ENCODE measurements at places on chromosomes 5 and 9. TPM values are rescaled to one million over a fixed set of nuclear protein-coding genes. Genes with fewer than 3 reads are reported as not detected.
A peak's percentile ranks its signal among the peaks of the same experiment; 100 is the strongest.

DNA sequence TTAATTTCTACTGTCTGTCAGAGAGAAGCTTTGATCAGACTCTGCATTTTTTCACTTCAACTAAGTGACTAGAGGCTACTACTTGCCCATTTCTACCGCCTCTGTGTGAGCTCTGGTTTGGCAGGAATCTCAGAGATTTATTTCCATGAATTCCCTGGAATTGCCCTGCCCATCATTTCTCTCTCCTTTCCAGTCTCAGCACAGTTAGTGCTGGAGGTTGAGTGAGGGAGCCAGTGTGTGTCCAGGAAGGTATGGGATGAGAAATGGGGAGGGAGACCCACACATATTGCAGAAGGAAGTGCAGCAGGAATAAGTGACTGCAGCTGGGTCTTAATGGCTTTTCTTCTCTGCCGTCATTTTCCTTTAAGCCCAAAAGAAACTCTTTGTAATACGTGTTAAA lies 443.1 kb upstream of the ZNF462 start:
- no peak overlapping the region for H3K4me3 ChIP-seq
- peaks cover 14% of the 10 kb centered on the region for H3K4me1 ChIP-seq
- no peaks in the 10 kb centered on the region for H3K36me3 ChIP-seq

DNA sequence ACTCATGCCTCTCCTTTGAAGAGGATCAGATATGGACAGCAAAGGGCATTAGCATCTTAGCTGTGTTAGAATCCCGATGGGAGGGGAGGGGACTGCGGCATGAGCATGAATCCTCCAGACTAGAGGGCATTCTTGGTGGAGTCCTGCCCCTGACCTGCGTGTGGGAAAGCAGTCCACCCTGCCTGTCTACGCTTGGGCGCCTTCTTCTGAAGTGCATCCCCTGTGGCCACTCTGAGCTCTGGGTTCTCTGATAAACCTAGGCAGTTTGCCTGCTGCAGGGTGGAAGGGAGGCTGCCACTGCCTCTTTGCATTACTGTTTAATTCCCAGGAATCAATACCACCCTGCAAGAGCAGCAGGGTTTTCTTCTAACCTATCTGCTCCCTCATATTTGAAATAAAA lies 169.3 kb downstream of the INSYN2B start:
- H3K36me3 ChIP-seq, result no peaks in the 10 kb centered on the region
- H3K27ac ChIP-seq, result no peak overlapping the region
- no peak for DNase-seq
- H3K4me3 ChIP-seq, result no peak overlapping the region
- peaks cover 52% of the 10 kb centered on the region for H3K4me1 ChIP-seq

DNA sequence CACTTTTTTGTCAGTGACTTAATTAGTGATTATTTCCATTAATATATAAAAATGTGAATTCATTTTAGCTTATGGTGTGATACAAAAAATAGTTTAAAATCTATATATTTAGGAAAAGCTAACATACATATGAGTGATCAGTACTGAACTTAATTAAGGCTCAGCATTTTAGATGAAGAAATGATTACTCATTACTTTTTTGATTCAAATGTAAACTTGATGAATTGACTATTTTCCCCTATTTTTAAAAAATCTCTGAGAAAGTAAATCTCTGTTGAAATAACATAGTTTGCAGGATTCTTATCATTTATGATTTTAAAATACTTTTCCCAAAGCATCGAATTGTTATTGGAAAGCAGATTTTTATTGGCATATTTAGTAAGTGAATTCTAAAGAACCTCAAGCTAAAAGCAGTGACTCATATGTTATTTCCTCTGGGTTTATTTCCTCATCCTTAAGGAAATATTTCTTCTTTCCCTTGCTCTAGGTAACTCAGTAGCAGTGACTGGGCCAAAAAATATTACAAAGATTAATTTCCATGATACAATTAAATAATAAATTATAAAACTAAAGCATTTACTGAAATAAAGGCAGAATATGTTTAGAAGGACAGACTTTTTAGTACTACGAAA lies 290.6 kb downstream of the FER start:
- no peak overlapping the region for H3K27ac ChIP-seq
- no peak for DNase-seq
- H3K4me1 ChIP-seq, result no peaks in the 10 kb centered on the region
- H3K4me3 ChIP-seq, result no peak overlapping the region
- H3K36me3 ChIP-seq, result no peaks in the 10 kb centered on the region

Gene EDIL3
- total RNA-seq, result 59.9 TPM

DNA sequence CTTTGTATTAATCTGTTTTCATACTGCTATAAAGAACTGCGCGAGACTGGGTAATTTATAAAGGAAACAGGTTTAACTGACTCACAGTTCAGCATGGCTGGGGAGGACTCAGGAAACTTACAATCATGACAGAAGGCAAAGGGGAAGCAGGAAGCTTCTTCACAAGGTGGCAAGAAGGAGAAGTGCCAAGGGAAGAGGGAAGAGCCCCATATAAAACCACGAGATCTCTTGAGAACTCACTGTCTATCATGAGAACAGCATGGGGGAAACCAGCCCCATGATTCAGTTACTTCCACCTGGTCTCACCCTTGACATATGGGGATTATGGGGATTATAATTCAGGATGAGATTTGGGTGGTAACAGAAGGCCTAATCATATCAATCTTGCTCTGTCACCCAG lies 60.9 kb upstream of the CHD1 start:
- no peak for DNase-seq
- no peaks in the 10 kb centered on the region for H3K27me3 ChIP-seq
- H3K4me1 ChIP-seq, result no peaks in the 10 kb centered on the region

GRCh38 chr5:82806513-82806912 lies 270.7 kb downstream of the TMEM167A start:
- no peaks in the 10 kb centered on the region for H3K36me3 ChIP-seq
- no peak overlapping the region for H3K4me3 ChIP-seq
- no peaks in the 10 kb centered on the region for H3K27me3 ChIP-seq
- no peak for DNase-seq
- H3K4me1 ChIP-seq, result peaks cover 10% of the 10 kb centered on the region

- H3K27ac ChIP-seq, result no peak overlapping the region
- 0 out of 2 replicates have a peak, but pooled peaks cover 16% of the 10 kb centered on the region for H3K36me3 ChIP-seq
- no peak for DNase-seq
- no peaks in the 10 kb centered on the region for H3K27me3 ChIP-seq
Observed at GRCh38 chr5:151662805-151663204, 23.9 kb downstream of the SPARC start.

Gene NIPAL4
- 0.27 TPM for total RNA-seq

- H3K36me3 ChIP-seq, result no peaks in the 10 kb centered on the region
- no peaks in the 10 kb centered on the region for H3K27me3 ChIP-seq
- no peak overlapping the region for H3K4me3 ChIP-seq
- H3K27ac ChIP-seq, result no peak overlapping the region
- H3K4me1 ChIP-seq, result peaks cover 9% of the 10 kb centered on the region
Observed at GRCh38 chr9:90871327-90871935, 69.8 kb downstream of the SYK start.

DNA sequence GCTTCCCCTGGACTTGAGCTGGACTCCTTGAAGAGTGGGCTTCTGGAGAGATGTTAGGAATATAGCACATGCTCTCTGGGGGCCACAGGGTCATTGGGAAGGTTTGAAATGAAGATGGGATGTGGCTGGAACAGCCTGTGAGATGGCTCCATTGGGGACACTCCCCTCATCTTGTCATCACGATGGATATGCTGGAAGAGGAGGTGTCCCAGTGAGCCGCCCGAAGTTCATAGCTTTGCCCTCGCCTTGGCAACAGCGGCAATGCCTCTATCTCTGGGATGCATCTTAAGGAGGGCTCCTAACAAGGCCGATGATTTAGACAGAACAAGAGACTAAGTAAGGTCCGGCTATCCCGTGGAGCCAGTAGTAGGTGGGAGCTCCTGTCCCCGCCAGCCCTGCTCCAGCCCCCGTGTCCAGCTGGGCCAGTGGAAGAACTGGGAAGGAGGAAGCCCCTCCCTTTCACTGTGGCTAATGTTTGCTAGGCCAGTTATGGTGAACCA lies 23.9 kb downstream of the AMBP start:
- H3K27ac ChIP-seq, result no peak overlapping the region
- H3K36me3 ChIP-seq, result no peaks in the 10 kb centered on the region
- H3K27me3 ChIP-seq, result no peaks in the 10 kb centered on the region
- no peak overlapping the region for H3K4me3 ChIP-seq
- H3K4me1 ChIP-seq, result no peaks in the 10 kb centered on the region

DNA sequence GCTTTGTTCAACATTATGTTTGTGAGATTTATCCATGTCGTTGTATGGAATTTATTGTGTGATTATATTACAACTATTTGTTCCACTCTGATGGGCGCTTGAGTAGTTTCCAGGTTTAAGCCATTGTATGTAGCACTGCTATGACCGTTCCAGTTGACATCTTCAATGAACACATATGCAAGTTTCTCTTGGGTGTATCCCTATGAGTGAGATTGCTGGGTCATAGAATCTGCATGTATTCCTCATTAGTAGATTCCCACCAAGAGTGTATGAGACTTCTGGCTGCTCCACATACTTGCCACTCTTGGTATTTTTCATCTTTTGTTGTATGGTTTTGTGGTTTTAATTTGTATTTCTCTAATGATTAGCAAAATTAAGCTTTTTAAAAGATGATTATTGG lies 22.9 kb downstream of the NUP214 start:
- no peak overlapping the region for H3K27ac ChIP-seq
- H3K27me3 ChIP-seq, result no peaks in the 10 kb centered on the region
- DNase-seq, result no peak

Gene ANKRD31
- 0.59 TPM for total RNA-seq

GRCh38 chr5:88674356-88675167 lies 208.4 kb downstream of the MEF2C start:
- no peaks in the 10 kb centered on the region for H3K36me3 ChIP-seq
- H3K4me1 ChIP-seq, result peaks cover 70% of the 10 kb centered on the region
- H3K27me3 ChIP-seq, result peaks cover 87% of the 10 kb centered on the region

DNA sequence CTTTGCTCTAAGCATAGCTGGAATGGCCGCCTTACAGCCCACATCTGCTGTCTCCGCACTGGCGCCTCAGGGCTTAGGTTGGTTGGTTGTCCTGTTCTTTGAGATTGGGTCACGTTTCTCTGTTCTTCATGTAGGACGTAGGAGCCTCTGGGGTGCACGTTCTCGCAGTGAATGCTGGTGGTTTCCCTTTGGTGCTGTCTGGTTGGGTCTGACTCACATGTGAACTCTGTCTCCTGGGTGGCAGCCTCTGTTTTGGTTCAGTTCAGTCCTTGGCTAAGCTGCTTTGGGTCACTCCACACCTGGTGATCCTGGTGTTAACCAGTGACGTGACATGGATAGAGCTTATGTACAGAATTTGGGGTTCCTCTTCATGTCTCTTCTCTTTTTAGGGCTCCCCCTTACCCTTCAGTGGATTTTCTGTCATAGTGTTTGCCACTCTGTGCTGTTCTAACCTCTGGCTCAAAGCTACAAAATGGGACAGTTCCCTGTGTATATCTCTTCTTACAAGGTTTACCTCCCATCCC lies 12.6 kb upstream of the LPCAT1 start:
- H3K27me3 ChIP-seq, result no peaks in the 10 kb centered on the region
- no peaks in the 10 kb centered on the region for H3K36me3 ChIP-seq
- DNase-seq, result no peak

DNA sequence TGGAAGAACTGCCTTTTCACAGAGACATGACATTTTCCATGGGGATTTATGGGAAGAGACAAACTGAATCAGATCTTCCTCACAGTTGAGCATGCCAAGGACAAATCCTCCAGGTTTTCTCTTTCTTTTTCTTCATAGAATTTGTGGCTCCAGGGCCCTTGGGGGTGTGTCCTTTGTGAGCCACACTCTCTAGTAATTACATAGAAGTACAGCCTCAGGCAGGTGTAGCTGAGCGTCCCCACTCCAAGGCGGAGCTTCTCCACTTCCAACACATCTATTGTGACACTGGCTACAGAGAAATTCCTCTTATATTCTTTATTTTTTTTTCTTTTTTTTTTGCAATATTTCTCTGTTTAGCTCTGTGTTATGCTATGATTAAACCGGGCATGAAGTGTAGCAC lies 420.5 kb upstream of the CD180 start:
- peaks cover 18% of the 10 kb centered on the region for H3K4me1 ChIP-seq
- no peak overlapping the region for H3K27ac ChIP-seq
- H3K4me3 ChIP-seq, result no peak overlapping the region
- H3K27me3 ChIP-seq, result no peaks in the 10 kb centered on the region

Gene PTGER4
- 4.4 TPM for total RNA-seq

GRCh38 chr5:42569953-42570548 lies 146.8 kb downstream of the GHR start:
- no peaks in the 10 kb centered on the region for H3K36me3 ChIP-seq
- H3K27ac ChIP-seq, result no peak overlapping the region
- no peaks in the 10 kb centered on the region for H3K4me1 ChIP-seq
- no peak for DNase-seq
- no peak overlapping the region for H3K4me3 ChIP-seq

Gene FBP2
- not detected for total RNA-seq

DNA sequence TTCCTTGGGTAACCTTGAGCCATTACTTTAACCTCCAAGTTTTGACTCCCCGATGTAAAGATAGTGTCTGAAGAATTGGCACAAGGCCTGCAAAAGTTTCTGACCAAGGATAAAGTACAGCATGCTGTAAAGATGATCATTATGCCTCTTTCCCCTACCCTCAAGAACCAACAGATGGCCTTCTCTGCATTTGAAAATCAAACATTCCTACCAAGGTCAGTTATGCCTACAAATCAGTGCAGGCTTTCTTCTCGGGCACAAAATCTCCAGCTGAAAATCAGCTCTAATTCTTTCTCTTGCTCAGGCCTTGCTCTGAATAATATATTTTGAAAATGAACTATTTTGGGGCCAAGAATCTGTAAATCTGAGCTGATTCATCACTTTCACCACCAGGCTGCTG lies 59.7 kb downstream of the PPP2R2B start:
- DNase-seq, result no peak
- peaks cover 31% of the 10 kb centered on the region for H3K4me1 ChIP-seq
- no peaks in the 10 kb centered on the region for H3K36me3 ChIP-seq
- no peak overlapping the region for H3K27ac ChIP-seq
- no peaks in the 10 kb centered on the region for H3K27me3 ChIP-seq

GRCh38 chr9:84744195-84744594 lies 74.7 kb downstream of the NTRK2 start:
- no peaks in the 10 kb centered on the region for H3K4me1 ChIP-seq
- no peak overlapping the region for H3K27ac ChIP-seq
- H3K36me3 ChIP-seq, result no peaks in the 10 kb centered on the region

GRCh38 chr5:69368458-69369339 lies 621 bp downstream of the AK6 start:
- peak; percentile 51 for DNase-seq
- H3K27me3 ChIP-seq, result no peaks in the 10 kb centered on the region
- peaks cover 19% of the 10 kb centered on the region for H3K36me3 ChIP-seq
- H3K27ac ChIP-seq, result peak overlapping the region; percentile 100

Gene LCN9
- not detected for total RNA-seq

Gene ERCC6L2
- 69.5 TPM for total RNA-seq

Gene PCDH12
- 0.12 TPM for total RNA-seq

Gene IL13
- not detected for total RNA-seq

GRCh38 chr5:6220346-6221088 lies 157.8 kb downstream of the MED10 start:
- H3K4me1 ChIP-seq, result no peaks in the 10 kb centered on the region
- H3K36me3 ChIP-seq, result no peaks in the 10 kb centered on the region
- no peak overlapping the region for H3K4me3 ChIP-seq
- DNase-seq, result no peak
- H3K27ac ChIP-seq, result no peak overlapping the region

Gene NR5A1
- total RNA-seq, result 0.21 TPM

Gene SHOC1
- not detected for total RNA-seq

Measured in GM23338 (cell line).